ENCODE measurements at places on chromosomes 1 and 21.
A peak's percentile ranks its signal among the peaks of the same experiment; 100 is the strongest.

- no peak for DNase-seq
Observed at GRCh38 chr1:211341999-211342398, 15.4 kb downstream of the TRAF5 start.

DNA sequence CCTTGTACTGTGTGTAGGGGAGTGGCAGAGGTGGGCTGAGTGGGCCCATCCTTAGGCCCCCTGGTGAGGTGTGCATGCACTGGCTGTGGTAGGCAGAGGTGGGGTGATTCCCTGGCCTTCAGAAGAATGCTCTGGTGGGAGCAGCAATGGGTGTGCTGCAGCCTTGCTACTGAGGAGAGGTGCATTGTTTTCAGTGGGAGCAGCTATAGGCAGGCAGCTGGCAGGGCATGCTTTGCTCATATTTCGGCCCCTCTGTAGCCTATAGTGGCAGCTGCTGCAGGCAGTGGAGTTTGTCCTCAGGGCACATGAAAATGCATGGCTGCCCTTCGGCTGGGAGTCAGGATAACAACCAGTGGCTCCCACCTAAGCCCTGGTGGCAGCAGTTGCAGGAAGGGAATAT lies 10.1 kb upstream of the KCTD3 start:
- DNase-seq = no peak

GRCh38 chr1:186463926-186464325 lies 3.0 kb upstream of the PDC start:
- no peak for DNase-seq

- no peak for DNase-seq
Observed at GRCh38 chr1:111191496-111191895, 8.9 kb downstream of the DENND2D start.

GRCh38 chr1:104264521-104264920 lies 514.8 kb downstream of the AMY1C start:
- DNase-seq = no peak

DNA sequence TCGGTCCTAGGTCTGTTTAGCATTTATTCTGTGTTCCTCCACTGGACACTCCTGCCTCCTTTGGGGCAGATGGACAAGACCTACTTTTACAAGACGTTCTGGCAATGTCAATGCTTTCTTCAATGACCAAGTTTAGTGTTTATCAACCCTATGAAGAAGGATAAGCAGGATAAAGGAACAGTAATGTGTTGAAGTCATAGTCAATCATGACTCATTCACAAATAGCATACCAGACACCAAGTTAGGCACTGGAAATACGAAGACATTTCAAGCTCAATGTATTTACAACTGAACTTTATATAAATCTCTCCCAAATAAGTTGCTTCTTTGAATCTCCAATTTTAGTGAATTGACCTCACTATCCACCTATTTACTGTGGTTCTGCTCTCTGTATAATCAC lies 4.8 kb upstream of the SLC35D1 start:
- no peak for DNase-seq

DNA sequence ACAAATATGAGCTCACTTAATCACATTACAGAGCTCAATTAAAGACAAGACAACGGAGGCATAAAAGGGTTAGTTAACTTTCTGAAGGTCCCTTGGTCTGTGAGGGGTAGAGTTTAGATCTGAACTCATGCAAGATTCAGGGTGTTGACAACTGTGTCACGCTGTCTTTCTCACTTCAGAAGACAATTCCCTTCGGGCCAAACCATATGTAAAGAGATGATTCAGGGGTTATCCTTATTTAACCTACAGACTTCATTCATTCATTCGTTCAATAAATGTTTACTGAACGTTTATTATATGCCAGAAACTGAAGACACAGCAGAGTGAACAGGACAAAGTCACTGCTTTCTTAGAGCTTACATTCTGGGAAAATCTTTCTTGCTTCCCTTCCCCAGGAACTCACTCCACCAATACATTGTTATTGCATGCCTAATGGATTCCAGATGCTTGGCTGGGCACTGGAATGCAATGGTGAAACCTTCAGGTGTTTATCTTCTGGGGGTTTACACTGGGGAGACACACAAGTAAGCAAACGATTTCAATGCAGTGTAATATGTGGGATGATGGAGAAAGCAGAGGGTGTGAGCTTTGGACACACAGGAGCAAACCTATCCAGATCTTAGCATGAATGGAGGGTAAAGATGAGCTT lies 6.4 kb downstream of the XCL1 start:
- no peak for DNase-seq

DNA sequence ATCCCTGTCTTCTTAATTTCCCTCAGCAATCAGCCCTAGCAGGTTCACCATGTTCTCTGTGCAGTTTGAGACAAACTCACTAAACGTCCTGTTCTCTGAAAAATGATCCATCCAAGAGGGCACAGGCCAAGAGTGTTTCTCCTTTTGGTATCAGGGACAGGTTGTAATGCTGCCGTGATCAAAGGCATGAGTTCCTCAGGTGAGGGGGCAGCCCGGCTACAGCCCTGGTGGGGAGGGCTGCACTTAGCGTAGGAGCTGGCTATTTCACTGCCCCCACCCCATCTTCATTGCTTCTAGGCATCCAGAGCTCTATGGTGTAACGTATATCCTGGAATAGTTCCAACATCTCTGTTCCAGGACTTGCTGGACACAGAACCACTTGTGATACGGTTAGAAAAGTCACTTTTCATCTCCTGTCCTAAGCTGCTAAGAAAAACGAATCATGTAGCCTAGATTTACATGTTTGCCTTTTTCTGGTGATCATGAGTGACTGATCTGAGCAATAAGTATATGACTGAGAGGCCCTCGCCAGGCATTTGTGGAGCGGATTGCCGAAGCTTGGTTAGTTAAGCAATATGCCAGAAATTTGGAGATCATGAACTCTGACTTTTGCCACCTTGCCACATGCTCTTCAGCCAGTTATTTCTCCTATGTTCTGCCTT lies 41.1 kb upstream of the SRP9 start:
- DNase-seq = no peak

DNA sequence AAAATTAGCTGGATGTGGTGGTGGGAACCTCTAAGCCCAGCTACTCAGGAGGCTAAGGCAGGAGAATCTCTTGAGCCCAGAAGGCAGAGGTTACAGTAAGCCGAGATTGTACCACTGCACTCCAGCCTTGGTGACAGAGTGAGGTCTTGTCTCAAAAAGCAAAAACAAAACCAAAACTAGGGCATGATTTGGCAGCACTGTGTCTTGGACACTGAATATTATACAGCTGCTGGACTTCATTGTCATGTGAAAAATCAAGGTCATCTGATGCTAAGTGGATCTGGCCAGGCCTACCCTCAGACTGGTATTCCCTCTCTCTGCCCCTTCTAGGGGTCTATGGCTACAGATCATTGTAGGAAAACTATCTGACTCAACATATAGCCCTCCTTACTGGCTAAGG lies 55.2 kb upstream of the MRPS6 start:
- DNase-seq = no peak

GRCh38 chr1:184896000-184896399 lies 78.3 kb downstream of the NIBAN1 start:
- DNase-seq = no peak

- no peak for DNase-seq
Observed at GRCh38 chr1:55155522-55155921, 59.6 kb downstream of the USP24 start.

GRCh38 chr1:219092206-219092605 lies 81.5 kb upstream of the LYPLAL1 start:
- DNase-seq = no peak

DNA sequence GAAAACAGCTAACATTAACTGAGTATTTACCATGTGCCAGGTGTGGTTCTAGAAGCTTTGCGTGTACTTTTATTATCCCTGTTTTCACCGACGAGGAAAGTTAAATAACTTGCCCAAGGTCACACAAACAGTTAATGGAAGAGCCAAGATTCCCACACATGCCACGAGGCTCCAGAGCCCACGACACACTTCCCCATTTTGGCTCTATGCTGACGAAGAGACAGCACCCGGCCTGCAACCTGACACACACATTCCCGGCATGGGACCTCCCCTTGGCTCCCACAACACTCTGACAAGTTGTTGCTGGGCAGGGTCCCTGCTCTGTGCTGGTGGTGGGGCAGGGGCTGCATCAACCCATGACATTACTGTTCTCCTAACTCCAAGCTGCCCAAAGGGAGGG lies 52.8 kb downstream of the RAP1GAP start:
- no peak for DNase-seq

- peak; percentile 80 for DNase-seq
Observed at GRCh38 chr1:41823471-41823870, 95.3 kb downstream of the HIVEP3 start.

GRCh38 chr21:29557200-29557599 lies 258.5 kb downstream of the BACH1 start:
- no peak for DNase-seq

- DNase-seq = no peak
Observed at GRCh38 chr21:44371596-44371995, 18.2 kb downstream of the TRPM2 start.

DNA sequence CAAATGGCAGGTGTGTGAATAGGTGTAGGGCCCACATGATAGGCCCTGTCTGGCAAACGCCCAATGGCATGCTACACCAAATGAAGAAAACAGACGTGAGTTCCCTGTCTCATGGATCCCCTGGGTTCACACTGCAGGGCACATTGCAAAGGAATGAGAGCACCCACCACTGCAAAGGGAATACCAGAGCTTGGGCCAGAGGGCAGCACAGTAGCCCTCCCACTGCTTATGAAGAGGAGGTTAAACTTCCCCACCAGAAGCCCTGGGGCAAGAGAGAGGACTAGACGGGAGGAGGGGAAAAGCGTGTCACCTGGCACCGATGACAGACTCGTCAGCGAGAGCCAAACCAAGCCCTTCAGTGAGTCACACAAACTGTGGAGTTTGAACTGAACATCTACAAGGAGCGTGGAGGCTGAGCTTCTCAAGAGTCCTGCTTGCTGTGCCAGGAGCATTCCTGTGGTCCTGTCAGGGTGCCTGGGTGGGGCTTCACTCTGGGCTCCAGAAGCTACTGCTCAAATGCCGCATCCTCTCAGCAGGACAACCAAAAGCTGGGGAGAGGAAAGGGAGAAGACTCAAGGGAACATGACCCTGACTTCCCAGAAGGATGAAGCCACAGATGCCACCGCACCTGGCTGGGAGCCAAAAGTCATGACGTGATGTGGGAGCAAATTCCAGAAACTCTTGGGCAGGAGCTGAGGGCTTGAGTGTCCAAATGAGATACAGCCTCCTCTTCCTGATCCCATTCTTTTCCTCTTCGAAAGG lies 61.1 kb downstream of the TOMM20 start:
- no peak for DNase-seq

- no peak for DNase-seq
Observed at GRCh38 chr1:147611021-147611426, 59.3 kb downstream of the ACP6 start.

- no peak for DNase-seq
Observed at GRCh38 chr1:92004129-92004528, 25.7 kb upstream of the EPHX4 start.

- no peak for DNase-seq
Observed at GRCh38 chr21:44849616-44850130, 23.8 kb downstream of the PTTG1IP start.

GRCh38 chr1:22830757-22831340 lies 120.2 kb downstream of the EPHB2 start:
- no peak for DNase-seq

DNA sequence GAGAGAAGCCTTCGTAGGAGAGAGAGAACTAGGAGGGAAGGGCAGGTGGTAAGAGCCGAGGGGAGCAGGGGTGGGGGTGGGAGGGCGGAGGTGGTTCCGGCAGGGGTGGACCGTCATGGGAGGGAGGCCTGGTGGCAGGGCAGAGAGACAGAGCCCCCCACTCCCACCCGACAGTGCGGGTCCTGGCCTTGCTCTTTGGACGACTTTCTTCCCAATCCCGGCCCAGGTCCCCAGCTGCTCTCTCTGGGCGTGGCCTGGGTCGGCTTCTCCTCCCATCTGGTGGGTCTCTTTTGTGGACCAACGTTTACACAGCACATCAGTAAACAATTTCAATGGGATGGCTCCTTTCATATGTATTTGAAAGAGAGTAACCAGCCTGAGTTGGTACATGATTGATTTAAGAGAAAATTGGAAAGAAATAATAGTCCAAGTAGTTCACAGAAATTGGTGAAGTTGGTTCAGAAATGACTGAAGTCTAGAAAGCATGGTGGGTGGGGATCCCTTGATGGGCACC lies 56.9 kb downstream of the LDLRAD2 start:
- no peak for DNase-seq

DNA sequence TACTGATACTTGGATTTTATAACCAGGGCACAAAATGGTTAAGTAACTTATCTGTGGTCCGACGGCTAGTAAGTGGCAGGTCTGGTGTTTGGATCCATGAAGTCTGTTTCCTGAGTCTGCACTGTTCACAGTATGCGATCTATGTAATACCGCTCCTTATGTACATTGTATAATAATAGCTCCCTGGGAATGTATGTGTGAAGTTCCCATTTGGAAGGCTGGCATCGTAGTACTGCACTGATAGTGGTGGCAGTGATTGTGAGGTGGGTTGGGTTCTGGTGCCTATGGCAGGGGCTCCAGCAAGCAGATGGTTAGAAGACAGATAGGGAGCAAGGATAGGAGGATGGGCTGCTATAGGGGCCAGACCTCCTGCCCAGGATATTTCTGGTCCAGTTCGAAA lies 25.3 kb downstream of the ITSN1 start:
- DNase-seq = no peak

All from H7 (cell line).